ENCODE measurements at places on chromosomes 5 and 9.

DNA sequence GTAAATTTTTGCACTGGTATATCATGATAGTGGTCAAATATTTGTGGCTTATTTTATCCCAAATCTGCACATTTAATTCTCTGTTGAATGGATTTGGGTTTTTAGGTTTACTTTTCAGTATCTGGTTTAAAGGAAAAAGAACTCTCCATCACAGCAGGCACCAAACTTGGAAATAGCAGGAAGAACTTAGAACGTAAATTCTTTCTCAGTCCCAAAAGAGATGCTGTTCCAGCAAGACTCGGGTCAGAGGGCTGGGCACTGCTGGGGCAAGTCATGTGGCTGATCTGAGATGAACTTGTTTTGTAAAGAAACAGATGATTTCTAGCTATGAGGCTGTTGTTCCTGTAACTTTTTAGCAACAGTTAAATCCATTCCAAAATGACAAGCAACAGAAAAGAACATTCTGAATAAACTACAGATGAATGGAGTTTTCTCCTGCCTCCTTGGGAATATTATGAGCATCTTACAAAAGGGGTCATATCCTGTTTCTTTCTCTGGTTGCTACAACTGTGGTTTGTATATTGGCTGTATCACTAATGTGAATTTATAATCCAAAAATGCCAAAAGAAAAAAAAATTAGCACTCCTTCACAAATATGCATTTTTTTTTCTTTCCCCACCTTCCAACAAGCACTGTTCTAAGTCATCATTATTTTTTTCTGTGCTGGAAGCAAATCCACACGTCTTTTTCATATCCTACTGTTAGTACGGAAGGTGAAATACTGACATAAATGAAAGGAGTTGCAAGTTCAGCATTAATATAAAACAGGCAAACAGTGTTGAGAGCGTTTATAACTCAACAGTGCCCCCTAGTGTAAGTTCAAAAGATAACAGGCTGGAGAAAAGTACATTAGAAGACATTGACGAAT is 31.1 kb downstream of the OR2K2 start:
- peak; percentile 73 for DNase-seq
- H3K4me1 ChIP-seq = peaks cover 4% of the 10 kb centered on the region
- no peaks in the 10 kb centered on the region for H3K27me3 ChIP-seq
- H3K4me3 ChIP-seq = no peak overlapping the region
- no peaks in the 10 kb centered on the region for H3K36me3 ChIP-seq

GRCh38 chr5:154734370-154735248 is 20.6 kb upstream of the LARP1 start:
- no peak overlapping the region for H3K27ac ChIP-seq
- DNase-seq = no peak
- H3K36me3 ChIP-seq = no peaks in the 10 kb centered on the region
- H3K27me3 ChIP-seq = no peaks in the 10 kb centered on the region
- H3K4me1 ChIP-seq = no peaks in the 10 kb centered on the region
- H3K4me3 ChIP-seq = no peak overlapping the region

- DNase-seq = no peak
- H3K4me1 ChIP-seq = peaks cover under 1% of the 10 kb centered on the region
- H3K27me3 ChIP-seq = no peaks in the 10 kb centered on the region
- no peaks in the 10 kb centered on the region for H3K36me3 ChIP-seq
- no peak overlapping the region for H3K4me3 ChIP-seq
- no peak overlapping the region for H3K27ac ChIP-seq
Observed at GRCh38 chr9:4734150-4734549, 6.9 kb downstream of the AK3 start.

DNA sequence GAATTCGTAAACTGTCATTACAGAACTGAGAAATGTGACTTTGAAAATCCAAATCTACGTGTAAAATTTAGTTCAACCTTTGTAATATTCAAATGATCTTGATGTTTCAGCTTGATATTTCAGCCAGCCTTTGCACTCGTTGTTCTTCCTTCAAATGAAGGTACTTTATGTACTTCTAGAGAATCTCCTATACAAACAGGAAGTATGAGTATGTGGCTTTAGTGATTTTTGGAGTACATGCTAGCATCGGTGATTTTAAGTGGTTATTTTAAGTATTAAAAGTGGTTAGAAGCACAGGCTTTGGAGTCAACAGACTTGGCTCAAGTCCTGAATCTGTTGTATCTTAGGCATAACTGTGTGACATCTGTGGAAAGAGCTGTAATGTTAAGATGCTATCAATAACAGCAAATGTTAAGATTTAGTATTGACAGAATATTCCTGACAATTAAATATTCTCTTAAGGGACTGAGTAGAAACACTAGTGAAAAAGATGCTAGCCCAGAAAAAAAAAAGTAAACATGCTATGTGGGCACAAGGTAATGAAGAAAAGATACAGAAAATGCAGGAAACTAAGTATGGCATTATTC is 398.0 kb downstream of the ADGRV1 start:
- no peaks in the 10 kb centered on the region for H3K4me1 ChIP-seq
- no peak overlapping the region for H3K4me3 ChIP-seq
- H3K36me3 ChIP-seq = no peaks in the 10 kb centered on the region
- H3K27ac ChIP-seq = no peak overlapping the region

DNA sequence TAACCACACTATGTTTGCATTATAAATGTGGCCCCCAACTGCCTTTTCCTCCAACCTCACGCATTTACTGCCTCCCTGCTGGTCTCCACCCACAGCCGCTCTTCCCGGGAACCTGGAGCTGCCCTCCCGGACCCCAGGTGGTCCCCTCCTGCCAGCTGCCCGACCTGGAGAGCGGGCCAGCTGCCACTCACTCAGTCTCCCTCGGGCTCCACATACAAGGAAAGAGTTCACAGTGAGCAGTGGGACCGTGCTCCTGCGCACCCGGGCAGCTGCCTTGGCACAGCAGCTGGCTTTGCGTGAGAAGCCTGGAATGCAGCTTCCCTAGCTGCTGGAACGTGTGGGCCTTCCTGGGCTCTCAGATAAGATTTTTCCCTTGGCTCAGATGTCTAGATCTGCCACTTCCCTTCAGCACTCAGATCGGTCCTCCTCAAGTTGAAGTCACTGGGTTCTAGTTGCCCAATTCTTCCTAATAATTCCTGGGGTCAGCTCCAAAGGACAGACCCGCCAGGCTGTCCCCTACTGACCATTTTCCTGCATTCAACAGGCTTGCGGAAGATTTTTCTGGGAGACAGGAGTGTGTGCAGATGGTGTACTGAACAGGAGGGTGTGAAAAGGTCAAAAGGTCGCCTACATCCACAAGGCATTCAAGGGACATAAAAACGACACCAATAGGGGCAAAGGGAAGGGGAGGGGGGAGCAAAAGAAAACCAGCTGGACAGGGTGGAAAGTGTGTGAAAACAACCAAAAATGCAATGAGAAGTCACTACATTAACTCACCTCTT is 69.1 kb downstream of the MYO10 start:
- peak overlapping the region; percentile 55 for H3K27ac ChIP-seq
- H3K27me3 ChIP-seq = no peaks in the 10 kb centered on the region
- peak overlapping the region; percentile 21 for H3K4me3 ChIP-seq
- DNase-seq = no peak
- peaks cover 7% of the 10 kb centered on the region for H3K4me1 ChIP-seq
- H3K36me3 ChIP-seq = no peaks in the 10 kb centered on the region

Measured in ascending aorta (tissue), 2 donors.